HS-27A (cell line): ENCODE measurements at places on chromosomes 5 and 9.

DNA sequence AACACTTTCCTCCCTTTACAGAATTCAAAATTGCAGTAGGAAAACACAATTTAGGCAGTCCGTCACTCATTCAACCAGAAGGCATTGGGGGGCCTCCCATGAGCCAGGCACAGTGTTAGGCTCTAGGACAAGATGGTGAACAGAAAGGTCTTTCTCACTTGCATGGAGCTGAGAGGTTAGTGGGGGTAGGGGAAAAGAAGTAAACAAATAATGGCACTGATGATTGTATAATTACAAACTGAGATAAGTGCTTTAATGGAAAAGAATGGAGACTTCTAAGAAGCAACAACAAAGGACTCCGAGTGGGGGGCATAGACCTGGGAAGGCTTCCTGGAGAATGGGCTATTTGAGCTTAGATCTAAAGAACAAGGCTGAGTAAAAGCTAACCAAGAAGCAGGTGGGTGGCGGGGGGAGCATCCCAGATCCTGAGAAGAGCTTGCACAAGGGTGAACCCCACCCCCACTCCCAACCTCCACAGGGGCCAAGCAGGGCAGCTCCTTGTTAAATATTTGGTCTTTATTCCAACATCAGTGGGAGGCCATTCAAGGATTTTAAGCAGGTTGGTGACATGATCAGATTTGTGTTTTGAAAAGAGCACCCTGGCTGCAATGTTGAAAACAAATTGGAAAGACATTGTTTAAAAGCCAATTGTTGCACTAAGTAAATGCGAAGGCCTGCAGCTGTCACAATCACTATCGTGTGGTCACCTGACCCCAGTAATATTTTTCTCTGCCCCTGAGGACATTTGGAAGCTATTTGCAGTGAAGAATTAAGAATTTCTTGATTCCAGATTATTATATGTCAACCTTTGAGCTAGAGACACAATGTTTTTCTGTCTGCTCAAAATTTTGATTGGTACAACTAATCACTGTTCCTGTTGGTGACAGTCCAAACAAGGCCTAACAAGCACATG is 73.9 kb upstream of the EFNA5 start:
- DNase-seq = no peak

DNA sequence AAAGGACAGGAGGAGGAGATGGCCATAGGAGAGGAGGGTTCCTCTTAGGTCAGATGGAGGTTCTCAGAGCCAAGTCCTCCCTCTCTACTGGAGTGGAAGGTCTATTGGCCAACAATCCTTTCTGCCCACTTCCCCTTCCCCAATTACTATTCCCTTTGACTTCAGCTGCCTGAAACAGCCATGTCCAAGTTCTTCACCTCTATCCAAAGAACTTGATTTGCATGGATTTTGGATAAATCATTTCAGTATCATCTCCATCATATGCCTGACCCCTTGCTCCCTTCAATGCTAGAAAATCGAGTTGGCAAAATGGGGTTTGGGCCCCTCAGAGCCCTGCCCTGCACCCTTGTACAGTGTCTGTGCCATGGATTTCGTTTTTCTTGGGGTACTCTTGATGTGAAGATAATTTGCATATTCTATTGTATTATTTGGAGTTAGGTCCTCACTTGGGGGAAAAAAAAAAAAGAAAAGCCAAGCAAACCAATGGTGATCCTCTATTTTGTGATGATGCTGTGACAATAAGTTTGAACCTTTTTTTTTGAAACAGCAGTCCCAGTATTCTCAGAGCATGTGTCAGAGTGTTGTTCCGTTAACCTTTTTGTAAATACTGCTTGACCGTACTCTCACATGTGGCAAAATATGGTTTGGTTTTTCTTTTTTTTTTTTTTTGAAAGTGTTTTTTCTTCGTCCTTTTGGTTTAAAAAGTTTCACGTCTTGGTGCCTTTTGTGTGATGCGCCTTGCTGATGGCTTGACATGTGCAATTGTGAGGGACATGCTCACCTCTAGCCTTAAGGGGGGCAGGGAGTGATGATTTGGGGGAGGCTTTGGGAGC is 3.1 kb downstream of the EGR1 start:
- DNase-seq = no peak

DNA sequence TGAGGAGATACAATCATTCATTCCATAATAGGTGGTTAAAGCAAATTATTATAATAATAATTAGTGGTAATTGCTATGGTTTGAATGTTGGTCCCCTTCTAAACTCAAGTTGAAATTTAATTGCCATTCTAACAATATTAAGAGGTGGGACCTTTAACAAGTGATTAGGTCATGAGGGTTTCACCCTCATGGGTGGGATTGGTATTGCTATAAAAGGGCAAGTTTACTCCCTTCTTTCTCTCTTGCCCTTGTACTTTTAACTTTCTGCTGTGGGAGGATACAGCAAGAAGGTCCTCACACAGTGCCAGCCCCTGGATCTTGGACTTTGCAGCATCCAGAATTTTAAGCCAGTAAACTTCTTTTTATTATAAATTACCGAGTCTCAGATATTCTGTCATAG is 101.9 kb upstream of the PARP8 start:
- no peak for DNase-seq

DNA sequence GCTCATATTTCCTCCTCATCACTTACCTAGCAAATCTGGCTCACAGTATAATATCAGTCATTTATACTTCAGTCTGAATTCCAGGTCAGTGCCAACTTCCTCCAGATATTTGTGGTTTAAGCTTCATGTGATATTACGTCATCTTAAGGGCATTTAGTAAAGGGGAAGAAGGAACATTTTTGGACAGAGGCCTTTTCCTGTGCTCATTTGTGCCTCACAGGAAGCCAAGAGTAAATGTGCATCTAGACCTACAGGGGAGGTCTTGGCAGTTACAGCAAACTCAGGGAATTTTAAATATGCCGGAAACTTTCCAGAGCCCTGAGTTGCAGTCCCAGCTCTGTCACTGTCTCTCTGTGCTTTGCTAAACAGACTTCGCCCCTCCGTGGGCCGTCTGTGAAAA is 12.3 kb upstream of the KCNIP1 start:
- DNase-seq = peak; percentile 59

DNA sequence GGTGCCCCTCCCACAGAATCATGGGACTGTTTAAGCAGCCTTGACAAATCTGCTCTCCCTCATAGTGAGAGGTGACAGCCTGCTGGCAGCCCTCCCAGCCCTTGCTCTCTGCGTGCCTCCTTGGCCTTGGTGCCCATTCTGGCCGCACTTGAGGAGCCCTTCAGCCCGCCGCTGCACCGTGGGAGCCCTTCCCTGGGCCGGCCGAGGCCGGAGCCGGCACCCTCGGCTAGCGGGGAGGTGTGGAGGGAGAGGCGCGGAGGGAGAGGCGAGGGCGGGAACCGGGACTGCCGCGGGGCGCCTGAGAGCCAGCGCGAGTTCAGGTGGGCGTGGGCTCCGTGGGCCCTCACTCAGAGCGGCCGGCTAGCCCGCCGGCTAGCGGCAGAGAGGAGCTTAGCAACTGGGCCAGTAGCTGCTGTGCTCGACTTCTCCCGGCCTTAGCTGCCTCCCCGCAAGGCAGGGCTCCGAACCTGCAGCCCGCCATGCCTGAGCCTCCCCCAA is 125.9 kb upstream of the MYO10 start:
- DNase-seq = no peak

GRCh38 chr5:170353011-170353761 is 36.0 kb downstream of the KCNMB1 start:
- DNase-seq = no peak

DNA sequence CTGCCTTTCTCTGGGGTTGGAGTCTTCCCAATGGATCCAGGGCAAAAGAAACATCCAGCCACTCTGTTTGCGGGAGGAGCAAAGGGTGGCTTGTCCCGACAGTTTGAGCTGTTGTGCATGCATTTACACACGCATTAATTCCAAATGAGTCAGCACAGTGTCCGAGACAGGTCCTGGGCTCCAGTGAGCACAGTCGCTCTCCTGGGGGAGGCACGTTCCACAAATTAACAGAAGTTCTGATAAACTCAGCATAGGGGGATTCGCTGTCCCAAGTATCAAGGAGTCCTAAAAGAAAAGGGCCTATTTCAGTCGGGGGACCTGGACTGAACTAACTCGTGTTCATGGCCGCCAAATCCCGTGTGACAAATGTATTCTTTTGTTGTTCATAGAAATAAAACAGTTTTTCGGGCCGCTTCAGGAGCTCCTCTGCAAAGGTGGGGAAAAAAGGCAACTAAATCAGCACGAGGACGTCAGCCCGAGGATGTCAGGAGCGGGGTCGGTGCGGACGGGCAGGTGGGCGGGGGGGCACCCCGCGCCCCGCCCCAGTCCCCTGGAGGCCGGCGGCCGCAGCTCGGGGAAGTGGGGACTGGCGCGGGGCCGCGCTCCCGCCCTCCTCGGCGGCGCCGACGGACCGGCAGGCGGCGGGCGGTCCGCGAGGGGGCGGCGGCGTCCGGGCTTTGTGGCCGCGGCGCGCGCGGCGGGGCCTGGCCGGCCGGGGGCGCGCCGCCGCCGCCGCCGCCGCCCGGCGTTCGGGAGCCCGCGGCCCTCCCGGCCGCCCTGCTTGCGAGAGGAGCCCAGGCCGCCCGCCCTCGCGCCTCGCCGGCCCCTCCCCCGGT is at the start of gene MSANTD3:
MSANTD3 (plus strand) TSS at position 614 of the 836 bp plus-strand sequence. CDS start 14,796 bp downstream, outside the sequence.
- peak; percentile 65 for DNase-seq

- no peak for DNase-seq
These were observed 59.6 kb downstream of the C9orf152 start for GRCh38 chr9:110148384-110148783.

GRCh38 chr5:9728261-9728660 is 98.1 kb upstream of the TAS2R1 start:
- no peak for DNase-seq

DNA sequence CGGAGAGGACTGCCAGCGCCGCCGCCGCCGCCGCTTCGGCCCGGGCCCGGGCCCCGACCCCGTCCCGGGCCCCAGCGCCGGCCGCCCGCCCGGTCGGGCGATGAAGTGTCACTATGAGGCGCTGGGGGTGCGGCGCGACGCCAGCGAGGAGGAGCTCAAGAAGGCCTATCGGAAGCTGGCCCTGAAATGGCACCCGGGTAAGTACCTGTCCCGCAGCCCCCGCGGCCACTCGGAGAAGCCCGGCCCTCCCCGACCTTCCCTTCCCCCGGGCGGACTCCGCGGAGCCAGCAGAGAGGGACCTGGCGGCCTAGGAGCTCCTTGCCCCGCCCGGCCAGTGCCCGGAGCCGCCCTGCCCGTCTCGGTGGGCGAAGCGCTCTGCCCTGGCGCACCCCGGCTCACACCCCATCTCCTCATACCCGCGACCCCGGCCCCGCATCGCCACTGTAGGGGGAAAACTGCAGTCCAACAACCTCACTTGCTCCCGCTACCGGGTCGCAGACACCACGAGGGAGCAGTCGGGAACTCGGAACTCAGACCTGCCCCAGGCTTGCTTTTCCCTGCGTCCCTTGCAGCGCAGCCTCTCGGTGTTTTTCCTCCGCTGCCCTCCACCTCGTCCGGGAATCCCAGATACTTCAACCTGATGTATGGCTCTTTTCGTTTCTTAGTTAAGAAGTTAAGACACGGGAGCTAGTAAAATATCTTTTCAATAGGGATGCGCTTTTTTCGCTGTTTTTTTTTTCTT is 532 bp downstream of the DNAJC21 start:
- no peak for DNase-seq

GRCh38 chr9:31185831-31186230 is 1198.6 kb upstream of the ACO1 start:
- no peak for DNase-seq

- DNase-seq = no peak
These were observed 2.3 kb downstream of the UHRF2 start for GRCh38 chr9:6415266-6415665.

DNA sequence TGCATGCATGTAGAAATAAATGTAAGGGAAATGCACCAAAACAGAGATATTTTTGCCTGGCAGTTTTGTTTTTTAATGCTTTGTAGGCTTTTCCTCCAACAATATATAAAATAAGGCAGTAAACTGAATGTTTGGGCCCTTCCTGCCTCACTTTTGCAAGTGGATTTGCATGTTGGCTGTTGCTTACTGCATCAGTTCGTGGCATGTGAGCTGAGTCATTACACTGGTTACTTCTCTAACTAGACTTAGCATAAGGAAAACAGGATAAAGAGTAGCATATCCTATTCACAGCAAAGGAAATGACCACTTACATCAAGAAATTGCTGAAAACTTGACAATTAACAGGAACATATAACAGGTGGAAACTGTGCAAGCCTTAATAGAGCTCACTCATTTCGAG is 113.4 kb downstream of the TLE1 start:
- DNase-seq = no peak

GRCh38 chr9:84411683-84412267 is 71.2 kb upstream of the SLC28A3 start:
- no peak for DNase-seq

DNA sequence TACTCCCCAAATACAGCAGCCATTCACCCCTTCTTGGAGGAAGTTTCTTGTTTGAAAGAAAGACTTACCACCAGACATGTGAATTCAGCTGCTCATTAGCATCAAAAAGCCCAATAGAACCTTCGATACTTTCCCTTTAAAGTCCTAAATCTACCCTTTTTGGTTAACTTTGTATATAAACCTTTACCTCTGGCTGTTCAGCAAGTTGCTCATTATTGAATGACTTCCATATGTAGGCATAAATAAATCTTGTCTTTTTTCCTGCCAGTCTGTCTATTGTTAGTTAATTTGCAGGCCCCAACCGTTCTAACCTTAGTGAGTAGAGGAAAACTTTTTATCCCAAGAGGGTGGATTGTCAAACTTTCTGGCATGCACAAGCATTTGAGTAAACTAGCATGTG is 27.9 kb upstream of the FBXL17 start:
- DNase-seq = no peak

- no peak for DNase-seq
These were observed 15.5 kb downstream of the ENC1 start for GRCh38 chr5:74624931-74625505.

GRCh38 chr5:140258873-140259272 is 44.0 kb downstream of the PFDN1 start:
- DNase-seq = no peak

- DNase-seq = no peak
These were observed 96.4 kb upstream of the SPRY4 start for GRCh38 chr5:142421228-142421617.

- no peak for DNase-seq
These were observed 22.1 kb upstream of the STXBP1 start for GRCh38 chr9:127589955-127590370.

GRCh38 chr5:173944511-173944910 is 44.5 kb upstream of the C5orf47 start:
- no peak for DNase-seq

DNA sequence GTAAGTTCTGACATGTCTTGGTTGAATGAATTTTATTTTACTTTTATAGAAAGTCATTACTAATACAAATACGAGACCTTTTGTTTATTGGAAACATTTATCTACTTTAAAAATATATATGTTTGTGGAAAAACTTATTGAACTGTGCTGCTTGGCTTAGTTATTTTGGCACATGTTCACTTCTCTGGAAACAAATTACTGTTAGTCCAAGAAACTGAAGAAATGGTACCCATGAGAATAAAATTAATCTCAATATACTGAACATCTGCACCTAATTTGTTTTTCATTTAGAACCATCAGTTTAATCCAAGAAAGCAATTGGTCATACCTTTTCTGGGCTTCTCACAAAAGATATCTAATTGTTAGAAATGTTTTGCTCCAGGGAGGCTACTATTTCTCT is 32.2 kb downstream of the INVS start:
- no peak for DNase-seq
